ENCODE measurements at places on chromosomes 13 and 19.

DNA sequence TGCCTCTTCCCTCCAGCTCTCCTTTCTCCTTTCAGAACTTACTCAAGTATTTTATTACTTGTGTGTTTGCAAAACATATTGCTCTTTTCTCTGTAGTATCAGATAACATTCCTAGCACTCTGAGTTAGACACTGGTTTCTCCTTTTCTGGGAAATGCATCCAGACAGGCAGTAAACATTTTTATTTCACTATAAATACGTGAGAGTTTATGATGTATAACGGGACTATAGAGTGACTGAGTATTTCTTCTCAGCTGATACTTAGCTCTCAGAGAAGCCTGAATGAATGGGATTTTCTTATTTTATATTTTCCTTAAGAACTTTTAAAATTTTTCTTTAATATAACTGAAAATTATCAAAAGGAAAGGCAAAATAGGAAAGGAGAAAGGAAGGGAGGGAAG, 211.2 kb upstream of the EDNRB start:
- DNase-seq, result no peak

DNA sequence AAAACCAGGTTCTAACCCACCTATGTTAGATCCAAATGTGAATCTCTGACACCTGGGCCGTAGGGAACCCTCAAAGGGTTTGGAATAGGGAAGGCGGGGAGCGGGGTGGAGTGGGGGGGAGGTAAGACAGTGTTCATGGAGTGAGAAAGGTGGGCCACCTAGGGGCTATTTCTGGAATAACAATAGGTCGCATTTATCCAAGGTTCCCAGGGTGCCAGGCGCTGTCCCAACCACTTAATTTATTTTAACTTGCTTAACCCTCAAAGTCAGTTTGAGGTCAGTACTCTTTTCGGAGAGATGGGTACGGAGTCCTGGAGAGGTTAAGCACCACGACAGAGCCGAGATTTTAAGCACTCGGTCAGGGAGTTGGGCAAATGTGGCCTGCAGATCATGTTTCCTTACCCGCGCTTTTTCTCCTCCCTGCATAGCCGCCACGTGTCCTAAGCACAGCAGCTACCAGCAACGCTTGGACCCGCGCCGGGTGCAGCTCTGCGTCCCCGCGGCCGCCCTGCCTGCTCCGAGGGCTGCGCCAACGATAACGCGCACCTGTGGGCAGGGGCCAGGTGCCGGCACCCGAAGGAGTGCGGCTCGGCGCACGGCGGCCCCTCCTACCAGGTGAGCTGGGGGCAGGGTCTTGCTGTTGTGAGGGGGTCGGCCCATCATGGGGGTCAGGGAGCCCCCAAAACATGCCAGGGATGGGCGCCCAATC, 25.0 kb upstream of the FXYD3 start:
- DNase-seq, result peak; percentile 82

- DNase-seq, result no peak
Measured at GRCh38 chr19:56973713-56974555, 133.4 kb upstream of the PEG3 start.

- peak; percentile 68 for DNase-seq
Measured at GRCh38 chr19:3698974-3699740, 1.1 kb downstream of the PIP5K1C start.

DNA sequence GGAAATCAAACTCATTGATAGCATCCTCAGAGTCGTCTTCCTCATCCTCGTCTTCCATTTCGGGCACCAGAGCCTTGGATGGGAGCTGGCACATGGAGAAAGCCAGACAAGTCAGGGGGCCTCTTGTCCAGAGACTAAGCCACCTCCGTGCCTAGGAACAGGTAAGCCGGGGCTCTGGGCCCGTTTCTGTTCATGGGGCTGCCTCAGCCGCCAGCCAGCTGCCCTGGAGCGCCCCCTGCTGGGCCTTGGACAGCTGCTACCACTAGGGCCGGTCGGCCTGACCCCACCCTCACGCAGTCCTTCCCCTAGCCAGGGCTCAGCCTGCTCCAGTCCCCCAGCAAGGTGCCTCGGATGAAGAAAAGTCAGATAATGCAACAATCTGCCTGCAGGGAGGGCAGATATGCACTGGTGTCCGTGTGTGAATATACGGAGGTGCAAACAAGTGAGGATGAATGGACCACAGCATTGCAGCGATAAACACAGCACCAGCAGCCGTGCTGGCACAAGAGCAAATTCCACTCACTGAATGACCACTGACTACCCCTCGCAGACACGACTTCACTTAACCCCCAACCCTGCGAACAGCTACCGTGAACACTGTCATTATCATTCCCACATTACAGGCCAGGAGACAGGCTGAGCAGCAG, 11.9 kb upstream of the PRKD2 start:
- DNase-seq, result peak; percentile 93

- DNase-seq, result peak; percentile 74
Measured at GRCh38 chr19:53254411-53255341, at the start of gene ZNF677. Gene ZNF677, minus strand, starts transcription at chr19:53254873. Its CDS starts 3,323 bp downstream, at chr19:53251550.

GRCh38 chr13:37868691-37869505, 674 bp downstream of the TRPC4 start:
- DNase-seq, result peak; percentile 10

DNA sequence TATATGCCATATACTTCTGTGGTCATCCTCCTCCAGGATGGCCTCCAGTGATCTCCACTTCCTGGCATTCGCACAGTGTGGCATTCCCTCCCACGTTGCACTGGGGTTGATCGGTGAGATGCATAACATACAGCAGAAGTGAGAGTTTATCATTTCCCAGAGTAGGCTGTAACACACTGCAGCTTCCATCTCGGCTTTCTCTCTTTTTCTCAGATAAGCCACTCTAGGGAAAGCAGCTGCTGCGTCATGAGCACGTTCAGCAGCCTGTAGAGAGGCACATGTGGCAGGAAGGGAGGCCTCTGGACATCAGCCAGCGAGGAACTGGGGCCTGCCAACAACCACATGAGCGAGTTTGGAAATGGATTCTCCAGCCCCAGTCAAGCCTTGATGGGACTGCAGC, 807.1 kb downstream of the DIAPH3 start:
- DNase-seq, result no peak

DNA sequence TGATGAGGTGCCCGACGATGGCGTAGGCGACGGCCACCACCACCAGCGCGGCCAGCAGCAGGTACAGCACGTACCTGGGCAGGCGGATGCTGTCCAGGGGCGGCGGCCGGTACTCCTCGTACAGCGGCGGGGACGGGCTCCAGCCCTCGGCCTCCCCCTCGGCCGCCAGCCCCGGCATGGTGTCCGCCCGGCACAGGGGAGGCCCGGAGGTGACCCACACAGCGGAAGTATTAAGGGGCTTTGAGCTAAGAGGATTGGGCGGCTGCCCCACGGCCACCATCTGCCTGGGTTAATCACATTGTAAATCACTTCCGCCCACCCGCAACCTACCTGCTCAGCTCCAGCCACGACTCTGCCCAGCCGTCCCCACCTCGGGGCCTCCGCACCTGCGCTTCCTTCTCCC, at the start of gene SMIM44:
Gene SMIM44 (minus strand): TSS at position 216 of the 403 bp plus-strand sequence. CDS start 38 bp downstream, at position 178.
- no peak for DNase-seq

- DNase-seq, result peak; percentile 85
Measured at GRCh38 chr13:30802953-30803478, 67.7 kb downstream of the ALOX5AP start.

DNA sequence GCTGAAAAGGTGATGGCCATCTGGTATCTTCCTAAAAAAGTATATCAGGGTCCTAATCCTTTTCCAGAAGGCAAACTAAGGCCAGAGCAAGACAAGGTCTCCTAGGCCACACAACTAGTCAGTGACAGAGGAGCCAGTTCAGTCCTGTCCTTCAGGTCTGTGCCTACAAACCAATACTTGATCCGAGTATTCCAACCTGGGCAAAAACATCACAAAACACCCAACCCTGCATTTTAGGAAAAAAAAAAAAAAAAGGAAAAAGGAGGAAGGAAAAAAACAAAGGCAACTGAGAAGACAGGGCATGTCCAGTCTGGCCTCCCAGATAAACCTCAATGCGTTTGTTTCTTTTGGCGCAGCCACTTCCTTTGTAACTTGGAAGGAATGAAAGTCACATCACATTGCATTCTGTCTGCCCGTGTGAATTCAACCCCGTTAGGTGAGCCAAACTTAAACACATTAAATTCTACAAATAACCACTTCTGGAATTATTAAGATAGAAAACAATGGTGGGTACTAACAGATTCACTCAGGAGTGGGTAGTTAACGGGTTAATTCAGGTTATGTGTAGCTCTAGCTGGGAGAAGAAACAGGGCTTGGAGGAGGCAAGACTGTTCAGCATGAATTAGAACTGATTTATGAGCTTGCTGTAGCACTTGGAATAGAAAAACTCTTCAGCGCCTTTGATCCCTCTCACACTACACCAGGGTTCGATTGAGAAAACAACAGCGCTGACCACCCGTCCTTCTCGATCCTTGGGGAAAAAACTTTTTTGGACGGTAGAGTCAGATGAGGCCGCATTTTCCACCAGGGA, 43.0 kb upstream of the HNRNPA1L2 start:
- no peak for DNase-seq

DNA sequence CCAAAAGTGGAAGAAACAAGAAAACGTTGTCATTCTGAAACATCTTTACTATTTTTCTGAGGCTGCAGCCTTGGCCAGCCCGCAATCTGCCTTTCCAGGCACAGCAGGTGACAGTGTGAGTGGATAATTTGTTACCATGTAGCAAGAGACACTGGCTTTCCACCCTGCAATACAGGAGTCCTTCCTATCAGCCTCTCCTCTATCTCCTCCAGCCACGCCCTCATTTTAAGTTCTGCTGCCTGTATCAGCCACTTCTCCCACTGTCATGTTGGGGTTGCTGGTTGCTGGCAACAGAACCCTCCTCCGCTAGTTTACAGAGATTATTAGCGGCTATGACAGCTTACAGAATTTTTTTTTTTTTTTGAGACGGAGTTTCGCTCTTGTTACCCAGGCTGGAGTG, 7.7 kb upstream of the LGALS7 start:
- DNase-seq, result no peak

DNA sequence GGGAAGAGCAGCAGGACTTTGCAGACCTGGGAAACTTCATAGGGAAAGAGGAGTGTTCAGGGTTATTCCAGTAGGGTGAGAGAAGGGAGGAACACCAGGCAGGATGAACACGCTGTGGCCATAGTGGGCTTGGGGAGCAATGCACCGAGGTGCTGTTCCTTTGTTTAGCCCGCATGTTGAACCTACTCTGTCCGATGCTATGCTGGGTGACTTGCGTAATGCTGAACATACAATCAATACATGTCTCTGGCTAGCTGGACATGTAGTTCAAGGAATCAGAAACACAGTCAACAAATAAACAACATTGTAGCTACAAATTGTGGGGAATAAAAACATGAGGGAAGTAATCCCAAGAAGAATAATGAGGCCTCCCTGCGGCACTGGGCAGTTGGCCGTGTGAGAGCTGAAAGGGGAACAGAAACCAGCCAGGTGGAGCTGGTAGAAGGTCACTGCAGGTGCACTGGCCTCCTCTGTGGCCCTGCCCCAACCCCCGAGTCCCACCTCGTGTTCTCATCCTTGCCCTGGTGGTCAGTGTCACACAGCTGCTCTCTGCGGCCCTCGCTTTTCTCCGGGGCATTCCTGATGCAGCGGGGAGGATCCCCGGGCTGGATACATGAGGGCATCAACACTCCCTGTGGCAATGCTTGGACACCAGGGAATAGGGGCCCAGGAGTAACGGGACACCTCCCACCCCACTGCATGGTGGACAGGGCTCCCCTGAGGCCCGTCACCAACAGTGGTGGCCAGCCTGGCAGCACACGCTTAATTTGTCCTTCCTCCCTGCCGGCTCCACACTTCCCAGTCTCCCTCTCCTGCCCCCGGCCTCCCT, 36.9 kb upstream of the TUBGCP3 start:
- DNase-seq, result no peak

DNA sequence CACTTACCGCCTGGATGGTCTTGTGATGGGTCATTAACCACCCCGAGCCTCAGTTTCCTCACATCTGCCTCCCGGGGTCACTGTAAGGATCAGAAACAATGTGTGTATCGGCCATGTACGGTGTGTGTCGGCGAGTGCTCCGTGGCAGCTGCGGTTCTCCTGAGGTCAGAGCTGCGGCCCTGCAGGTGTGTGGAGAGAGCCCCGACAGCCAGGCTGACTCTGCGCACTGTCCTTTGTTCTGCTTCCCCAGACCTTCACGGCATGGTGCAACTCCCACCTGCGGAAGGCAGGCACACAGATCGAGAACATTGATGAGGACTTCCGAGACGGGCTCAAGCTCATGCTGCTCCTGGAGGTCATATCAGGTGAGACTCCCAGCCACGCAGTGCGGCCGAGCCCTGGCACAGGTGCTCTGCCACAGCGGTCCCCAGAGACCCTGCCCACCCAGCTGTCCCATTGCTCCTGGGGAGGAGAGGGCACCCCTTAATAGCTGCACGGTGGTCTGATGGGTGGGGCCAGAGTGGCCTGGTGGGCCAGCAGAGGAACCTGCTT, 43.8 kb downstream of the CAPN12 start:
- no peak for DNase-seq

DNA sequence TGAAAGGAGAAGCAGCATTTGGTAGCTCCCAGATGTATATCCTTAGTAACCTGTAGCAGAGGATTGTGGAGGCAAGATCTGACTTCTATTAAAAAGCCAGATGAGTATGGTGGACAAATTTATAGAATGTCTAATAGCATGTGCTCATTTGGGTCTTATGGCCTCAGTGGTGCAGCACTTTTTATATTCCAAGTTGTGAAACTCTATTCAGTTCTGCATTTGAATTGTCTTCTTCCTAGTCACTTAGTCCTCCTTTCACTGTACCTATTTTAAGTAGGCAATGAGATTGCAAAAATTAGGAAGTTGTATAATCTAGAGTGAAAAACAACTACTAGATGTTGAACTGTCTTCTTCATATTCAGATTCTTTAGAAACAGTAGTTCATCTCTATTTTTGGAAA, 412.5 kb upstream of the PCDH9 start:
- no peak for DNase-seq

DNA sequence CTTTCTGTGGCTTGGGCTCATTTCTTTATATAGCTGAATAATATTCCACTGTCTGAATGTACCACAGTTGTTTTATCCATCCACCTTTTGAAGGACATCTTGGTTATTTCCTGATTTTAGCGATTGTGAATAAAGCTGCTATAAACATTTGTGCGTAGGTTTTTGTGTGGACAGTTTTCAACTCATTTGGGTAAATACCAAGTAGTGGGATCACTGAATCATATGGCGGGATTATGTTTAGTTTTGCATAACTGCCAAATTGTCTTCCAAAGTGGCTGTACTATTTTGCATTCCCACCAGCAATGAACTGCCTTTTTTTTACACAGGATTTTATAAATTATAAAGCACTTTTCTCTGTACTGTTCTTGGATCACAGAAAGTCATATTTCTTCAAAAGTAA, 13.7 kb upstream of the LRCH1 start:
- no peak for DNase-seq

- DNase-seq, result no peak
Measured at GRCh38 chr19:33796164-33796875, at the start of gene KCTD15. Gene KCTD15, plus strand, starts transcription at chr19:33796870. Its CDS starts 3,585 bp downstream, at chr19:33800455.

DNA sequence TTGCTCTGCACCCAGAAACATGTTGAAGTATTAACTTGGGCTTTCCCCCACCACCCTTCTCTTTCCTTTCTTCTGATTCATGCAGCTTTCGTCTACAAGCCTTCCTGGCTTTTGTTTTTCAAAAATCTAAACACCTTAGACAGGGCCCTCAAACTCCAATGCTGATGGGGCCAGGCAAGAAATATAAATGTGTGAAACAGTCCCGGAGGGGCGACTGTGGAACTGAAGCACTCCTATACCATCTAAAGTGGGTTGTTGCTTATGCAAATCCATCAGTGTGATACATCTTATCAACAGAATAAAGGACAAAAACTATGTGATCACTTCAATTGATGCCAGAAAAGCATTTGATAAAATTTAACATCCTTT, 6.1 kb downstream of the FCGBP start:
- DNase-seq, result no peak

- DNase-seq, result no peak
Measured at GRCh38 chr13:98848746-98849145, 96.3 kb upstream of the SLC15A1 start.
